Pericardium fibroblast (primary cell): ENCODE measurements at places on chromosomes 11 and 22. TPM values are rescaled to one million over a fixed set of nuclear protein-coding genes. Genes with fewer than 3 reads are reported as not detected.

The FXYD6 gene
- 0.68 and 1.3 TPM in 2 replicates for total RNA-seq

The TANGO2 gene
- total RNA-seq = 22.4 and 34.1 TPM in 2 replicates

The ZP1 gene
- total RNA-seq = 0.34 and 0.93 TPM in 2 replicates

The NUP160 gene
- 12.4 and 22.1 TPM in 2 replicates for total RNA-seq

The PCNX3 gene
- 29.4 and 35.4 TPM in 2 replicates for total RNA-seq

The RPLP2 gene
- total RNA-seq = 1,276 and 1,479 TPM in 2 replicates

The ENTHD1 gene
- total RNA-seq = not detected in 2 replicates

The GP1BB gene
- total RNA-seq = 8.9 and 13.4 TPM in 2 replicates

The PGGHG gene
- 9.8 and 16.9 TPM in 2 replicates for total RNA-seq

The SMC1B gene
- not detected in 2 replicates for total RNA-seq

The SCUBE1 gene
- total RNA-seq = 0.09 and 0.23 TPM in 2 replicates

The PKP3 gene
- total RNA-seq = 1.9 and 11.9 TPM in 2 replicates

The DDT gene
- 121 and 166 TPM in 2 replicates for total RNA-seq

The MMP7 gene
- total RNA-seq = not detected in 2 replicates

The BACE1-AS gene
- 1.3 and 6.0 TPM in 2 replicates for total RNA-seq
